ENCODE measurements at places on chromosomes 16 and 17.

DNA sequence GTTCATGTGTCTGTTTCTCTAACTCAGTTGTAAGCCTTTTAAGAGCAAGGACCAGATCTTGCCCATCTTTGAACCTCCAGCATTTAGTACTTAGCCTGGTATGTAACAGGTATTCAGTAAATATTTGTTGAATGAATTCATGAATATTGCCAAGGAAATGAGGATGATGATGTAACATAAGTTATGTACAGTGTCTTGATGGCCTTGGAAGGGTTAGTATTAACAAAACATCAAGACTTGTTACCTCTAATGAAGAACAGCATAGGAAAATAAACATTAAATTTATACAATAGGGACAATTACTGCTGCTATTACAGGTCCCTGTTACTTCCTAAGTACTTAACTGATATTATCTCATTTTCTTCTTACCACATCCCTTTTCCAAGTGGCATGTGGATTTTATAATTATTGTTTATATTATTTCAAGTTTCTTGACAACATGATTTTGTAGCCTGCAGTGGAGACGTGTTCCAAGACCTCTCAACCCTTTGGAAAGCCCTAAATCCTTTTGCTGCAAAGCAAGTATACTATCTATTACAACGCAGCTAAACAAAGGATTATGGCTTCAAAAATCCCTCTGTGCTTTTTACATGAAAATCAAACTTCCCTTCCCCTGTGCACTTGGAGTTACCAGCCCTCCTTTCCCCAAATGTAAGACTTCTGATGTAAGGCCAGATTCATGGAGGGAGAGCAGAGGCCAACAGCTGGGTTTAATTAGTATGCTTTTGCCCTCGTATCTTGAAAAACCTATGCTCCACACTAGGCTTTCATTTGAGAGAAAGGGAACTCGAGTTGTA, 77.4 kb upstream of the SMIM36 start:
- DNase-seq: no peak

- no peak for DNase-seq
Observed at GRCh38 chr17:77886387-77886728, 72.1 kb upstream of the TNRC6C start.

DNA sequence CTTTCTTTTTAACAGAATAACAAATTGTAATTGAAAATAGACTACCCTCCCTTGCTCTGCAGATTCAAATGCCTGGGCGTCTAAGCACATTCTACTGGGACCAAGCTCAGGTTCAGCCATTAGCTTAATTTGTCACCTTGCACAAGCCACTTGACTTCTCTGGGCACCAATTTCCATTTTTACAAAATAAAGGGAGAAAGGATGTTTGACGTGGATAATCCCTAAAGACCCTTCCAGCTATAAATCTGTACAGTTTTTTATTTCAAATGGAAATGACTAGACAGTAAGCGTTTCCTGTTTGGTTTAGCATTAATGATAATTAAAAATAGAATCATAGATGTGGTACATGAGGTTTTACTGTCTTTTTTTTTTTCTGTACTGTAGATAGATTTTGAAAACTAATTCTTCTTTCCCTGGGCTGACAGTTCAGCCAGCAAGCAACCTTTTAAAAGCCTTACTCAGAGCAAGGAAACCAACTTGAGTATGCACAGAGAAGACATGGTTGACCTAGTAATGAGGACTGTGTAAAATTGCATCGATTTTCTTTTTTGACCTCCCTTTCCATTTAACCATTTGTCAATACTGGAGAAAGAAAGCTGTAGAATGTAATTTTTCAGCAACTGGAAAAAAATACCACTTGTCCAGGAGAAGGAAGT, 1329.5 kb upstream of the CDH8 start:
- no peak for DNase-seq

GRCh38 chr16:53740476-53740875, 36.5 kb downstream of the FTO start:
- DNase-seq: no peak

- DNase-seq: no peak
Observed at GRCh38 chr16:57637424-57637823, 9.0 kb downstream of the ADGRG1 start.

DNA sequence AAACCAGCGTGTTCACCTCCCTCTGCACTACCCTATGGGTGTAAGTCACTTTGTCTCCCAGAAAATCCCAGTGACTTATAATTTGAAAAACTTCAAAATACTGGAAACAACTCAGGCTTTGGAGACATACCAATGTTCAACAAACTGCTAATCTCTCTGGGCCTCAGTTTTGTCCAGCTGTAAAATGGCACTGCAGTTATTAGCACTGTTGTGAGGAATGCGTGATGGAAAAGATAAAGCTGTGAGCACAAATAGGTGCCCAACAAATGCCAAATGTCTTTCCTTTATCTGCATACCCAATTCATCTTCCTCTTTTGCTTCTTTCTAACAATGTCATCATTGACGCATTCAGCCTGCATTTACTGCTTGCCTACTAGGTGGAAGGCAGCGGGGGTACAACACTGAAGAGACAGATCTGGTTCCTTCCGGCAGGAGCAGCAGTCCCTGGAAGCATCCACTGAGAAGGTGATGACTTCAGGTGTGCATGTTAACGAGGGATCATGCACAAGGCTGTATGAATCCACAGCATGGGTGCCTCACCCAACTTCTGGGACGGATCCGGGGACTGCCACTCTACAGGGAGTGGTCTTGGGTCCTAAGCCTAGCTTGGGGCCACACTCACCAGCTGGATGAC, 63.4 kb downstream of the CYTH1 start:
- no peak for DNase-seq

- DNase-seq: peak; percentile 89
Observed at GRCh38 chr17:28925912-28926365, 23.1 kb upstream of the DHRS13 start.

All from CD8-positive, alpha-beta memory T cell (primary cell).